ENCODE measurements at places on chromosomes 2 and 18.

- H3K4me3 ChIP-seq, result no peak within 1 kb of the TSS
- peaks cover 57% of the 10 kb centered on the region for H3K27me3 ChIP-seq
Measured at GRCh38 chr2:219041252-219041651, at the start of gene CFAP65. Gene CFAP65 (minus strand): TSS chr2:219041516. CDS start chr2:219039048, 2,468 bp downstream.

DNA sequence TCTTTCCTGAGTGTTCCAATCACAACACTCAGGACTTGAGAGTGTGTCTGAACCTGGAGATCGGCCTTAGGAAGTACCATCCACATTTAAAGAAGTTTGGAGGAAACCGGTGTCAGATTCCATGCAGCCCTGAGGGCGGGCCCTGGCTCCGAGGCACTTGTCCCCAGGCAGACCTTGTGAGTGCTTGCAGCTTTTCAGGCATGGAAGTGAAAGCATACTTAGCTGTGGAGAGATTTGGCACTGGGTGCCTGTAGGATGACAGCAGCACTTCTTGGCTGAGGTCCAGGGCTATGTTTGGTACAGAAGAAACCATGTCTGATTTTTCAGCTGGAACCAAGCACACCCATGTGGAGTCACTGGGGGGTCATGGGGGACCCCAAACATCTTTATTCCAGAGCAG, 230.8 kb downstream of the SEPTIN10 start:
- no peaks in the 10 kb centered on the region for H3K27me3 ChIP-seq
- H3K4me3 ChIP-seq, result no peak overlapping the region
- no peaks in the 10 kb centered on the region for H3K36me3 ChIP-seq
- no peak for DNase-seq
- H3K4me1 ChIP-seq, result no peaks in the 10 kb centered on the region
- H3K27ac ChIP-seq, result no peak overlapping the region

DNA sequence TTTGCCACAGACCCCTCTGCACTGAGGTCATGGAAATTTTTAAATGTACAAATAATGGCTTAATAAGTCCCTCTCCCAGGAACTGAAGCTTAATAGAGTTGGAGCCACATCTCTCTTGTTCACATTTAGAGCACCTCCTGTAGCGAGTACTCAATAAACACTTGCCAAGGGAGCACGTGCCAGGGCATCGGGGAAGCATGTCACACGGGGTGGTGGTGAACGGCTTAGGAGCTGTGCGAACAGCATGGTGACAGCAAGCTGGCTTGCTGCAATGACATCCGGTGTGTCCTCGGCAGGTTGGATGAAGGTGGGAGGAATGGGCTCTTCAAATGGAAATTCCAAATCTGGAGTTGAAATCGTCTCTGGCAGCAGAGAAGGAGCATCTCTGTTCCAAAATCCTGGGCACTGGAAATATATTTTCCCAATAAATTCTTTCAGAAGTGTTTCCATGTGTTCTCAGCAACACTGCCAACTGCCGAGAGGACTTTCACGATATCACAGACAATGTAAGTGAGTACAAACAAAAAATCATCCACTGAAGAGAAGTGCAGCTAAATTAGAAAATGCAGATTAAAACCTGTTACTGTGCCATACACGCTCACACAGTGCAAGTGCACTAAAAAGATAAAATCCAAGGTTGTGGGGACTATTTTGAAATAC, 74.1 kb downstream of the GALR1 start:
- no peak overlapping the region for H3K4me3 ChIP-seq
- no peak overlapping the region for H3K27ac ChIP-seq
- no peaks in the 10 kb centered on the region for H3K4me1 ChIP-seq

DNA sequence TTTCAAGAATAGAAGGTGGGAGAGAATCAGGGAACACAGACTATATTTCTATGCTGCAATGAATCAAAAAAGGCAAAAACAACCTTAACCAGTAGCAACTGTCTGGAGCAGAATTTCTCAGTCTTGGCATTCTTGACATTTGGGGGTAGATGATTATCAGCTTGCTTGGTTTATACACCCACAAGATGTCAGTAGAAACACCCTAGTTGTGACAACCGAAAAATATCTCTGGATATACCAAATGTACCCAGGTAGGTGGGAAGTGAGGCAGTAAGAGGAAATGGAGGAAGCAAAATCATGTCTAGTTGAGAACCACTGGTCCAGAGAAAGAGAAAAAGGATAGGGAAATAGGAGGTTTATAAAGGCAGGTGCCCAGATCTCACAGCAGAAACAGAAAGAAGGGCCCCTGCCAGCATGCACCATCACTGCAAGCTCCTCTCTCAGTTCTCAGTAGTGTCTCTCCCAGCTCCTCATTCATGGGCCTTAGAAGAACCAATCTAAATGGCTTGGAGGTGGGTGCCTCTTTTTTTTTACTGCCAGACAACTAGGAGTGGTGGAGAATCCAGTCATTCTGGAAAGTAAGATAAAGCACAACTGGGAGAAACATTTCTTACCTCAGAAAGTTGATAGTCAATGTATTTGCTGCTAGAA, 50.4 kb downstream of the MBD2 start:
- no peaks in the 10 kb centered on the region for H3K27me3 ChIP-seq
- no peak for DNase-seq
- no peaks in the 10 kb centered on the region for H3K4me1 ChIP-seq
- no peak overlapping the region for H3K27ac ChIP-seq
- no peak overlapping the region for H3K4me3 ChIP-seq
